ENCODE measurements at places on chromosomes 16 and 17.

DNA sequence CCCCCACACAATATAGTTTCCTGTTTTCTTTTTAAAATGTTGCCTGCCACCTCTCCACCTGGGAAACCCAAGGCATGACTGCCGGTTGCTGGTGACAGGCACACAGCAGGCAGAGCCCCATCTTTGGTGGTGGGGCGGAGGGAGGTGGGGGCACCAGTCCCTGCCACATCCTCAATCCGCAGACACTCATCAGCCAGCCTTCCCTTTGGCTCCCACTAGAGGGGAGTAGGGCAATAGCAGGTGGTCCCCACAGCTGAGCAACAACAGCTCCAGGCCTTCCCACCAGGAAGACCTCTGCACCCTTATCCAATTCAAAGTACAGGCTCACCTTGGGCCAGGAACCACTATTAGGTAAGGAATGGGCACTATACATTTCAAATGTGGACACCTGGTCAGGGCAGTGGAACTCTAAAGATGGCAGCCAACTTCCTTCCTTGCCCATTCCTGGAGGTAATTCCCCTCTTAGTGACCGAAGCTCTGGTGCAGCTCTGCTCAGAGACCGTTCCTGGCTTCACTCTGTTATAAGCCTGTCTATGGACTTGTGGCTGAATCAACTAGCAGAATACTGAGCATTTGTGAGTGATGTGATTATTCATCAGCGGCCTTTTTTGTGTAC, 13.9 kb downstream of the RECQL5 start:
- peak; percentile 69 for DNase-seq

DNA sequence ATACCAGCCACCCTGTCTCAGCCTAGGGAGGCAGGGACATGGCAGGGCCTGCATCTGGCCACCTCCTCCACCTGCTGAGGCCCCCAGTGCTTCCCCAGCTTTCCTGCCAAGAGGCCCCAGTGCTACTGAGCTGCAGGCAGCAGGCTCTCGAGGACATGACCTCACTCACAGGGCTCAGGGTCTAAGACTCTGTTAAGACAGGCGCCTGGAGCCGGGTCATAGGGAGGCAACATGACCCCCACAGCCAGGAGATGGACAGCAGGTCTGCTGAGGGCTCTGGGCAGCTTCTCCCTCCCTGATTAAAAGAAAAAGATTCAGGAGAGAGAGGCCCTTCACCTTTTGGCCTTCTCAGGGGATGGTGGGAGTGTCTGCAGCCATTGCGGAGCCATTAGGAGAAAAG, 23.2 kb upstream of the FASN start:
- DNase-seq = peak; percentile 12

DNA sequence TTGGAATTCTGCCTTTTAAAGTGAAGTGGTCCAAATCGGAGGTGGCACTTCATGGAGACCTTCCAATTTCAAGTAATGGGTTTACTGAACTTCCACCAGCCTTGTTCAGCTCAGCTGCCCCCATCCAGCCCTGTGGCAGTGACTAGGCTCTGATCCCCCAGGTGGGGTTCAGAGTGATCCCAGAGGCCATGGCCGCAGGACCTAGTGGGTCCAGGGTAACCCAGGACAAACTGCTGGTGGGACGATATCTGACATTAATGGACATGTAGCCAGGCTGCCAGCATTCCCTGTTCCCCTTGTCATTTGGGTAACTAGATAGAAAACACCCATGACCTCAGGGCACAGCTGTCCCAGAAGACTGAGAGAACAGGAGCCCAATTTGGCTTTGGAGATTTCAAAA, 209.9 kb downstream of the GSG1L start:
- no peak for DNase-seq

DNA sequence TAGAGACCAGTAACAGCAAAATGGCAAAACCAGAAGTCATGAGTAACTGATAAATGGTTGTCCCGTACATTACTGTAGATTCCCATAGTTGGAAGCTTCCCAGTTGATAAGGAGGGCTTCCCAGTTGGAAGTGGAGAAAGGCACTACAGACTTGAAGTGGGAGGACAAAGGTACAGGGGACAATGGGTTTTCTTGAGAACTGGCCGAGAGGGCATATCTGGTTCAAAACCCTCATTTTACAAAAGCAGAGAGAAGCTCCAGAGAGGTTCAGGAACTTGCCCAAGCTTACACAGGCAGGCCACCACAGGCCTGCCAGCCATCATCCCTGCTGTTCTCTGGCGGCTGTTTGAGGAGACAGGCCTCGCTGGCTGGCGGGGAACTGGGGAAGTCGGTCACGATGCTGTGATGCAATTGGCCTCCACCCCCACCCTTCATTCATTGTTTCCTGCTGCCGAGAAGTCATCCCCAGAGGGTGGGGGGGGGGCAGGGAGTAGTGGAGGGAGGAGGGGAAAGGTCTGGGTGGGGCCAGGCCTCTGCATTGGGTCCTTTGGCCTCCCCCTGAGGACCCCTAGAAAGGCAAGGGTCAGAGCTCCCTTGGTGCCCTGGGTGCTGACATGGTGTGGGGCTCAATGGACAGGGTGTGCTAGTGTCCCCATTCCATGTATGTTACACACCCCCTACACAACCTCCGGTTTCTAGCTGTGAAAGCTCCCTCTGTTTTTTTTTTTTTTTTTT, 3.0 kb downstream of the UBALD2 start:
- DNase-seq = no peak

GRCh38 chr17:61389670-61390478, 9.8 kb upstream of the TBX2 start:
- DNase-seq = peak; percentile 74

- DNase-seq = peak; percentile 2
These were observed 210.4 kb upstream of the ELAC2 start for GRCh38 chr17:13228225-13228624.

DNA sequence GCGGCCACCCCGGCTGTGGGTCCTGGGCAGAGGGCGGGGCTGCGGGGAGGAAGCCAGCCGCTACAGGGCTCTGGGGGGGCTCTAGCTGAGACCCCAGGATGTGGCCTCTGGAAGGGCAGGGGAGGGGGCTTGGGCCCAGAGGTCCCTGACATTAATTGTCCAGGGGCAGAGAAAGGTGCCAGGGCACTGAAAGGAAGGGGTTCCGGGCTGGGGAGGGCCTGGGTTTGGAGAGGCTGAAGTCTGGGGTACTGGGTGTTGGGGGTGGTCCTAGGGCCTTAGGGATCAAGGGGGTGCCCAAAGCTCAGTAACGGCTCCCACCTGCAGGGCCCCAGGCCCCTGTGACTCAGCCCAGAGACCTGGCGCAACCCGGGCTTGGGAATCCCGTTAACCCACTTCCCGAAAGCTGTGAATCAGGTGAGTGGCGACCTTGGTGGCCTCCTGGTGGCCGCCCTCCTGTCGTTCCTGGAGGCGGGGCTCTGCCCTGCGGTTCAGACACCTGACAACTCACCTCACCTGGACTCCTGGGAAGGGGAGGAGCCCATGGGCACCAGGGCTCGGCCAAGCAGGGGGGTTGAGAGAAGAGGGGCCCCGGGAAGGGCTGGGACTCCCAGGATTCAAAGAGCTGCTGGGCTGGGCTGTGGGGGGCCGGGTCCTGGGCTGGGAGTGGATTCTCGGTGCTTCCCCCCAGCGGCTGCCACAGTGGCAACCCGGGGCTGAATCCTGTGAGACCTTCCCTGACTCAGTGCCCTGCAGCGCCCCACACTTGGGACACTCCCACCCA, 465 bp upstream of the PRSS22 start:
- DNase-seq = peak; percentile 16

DNA sequence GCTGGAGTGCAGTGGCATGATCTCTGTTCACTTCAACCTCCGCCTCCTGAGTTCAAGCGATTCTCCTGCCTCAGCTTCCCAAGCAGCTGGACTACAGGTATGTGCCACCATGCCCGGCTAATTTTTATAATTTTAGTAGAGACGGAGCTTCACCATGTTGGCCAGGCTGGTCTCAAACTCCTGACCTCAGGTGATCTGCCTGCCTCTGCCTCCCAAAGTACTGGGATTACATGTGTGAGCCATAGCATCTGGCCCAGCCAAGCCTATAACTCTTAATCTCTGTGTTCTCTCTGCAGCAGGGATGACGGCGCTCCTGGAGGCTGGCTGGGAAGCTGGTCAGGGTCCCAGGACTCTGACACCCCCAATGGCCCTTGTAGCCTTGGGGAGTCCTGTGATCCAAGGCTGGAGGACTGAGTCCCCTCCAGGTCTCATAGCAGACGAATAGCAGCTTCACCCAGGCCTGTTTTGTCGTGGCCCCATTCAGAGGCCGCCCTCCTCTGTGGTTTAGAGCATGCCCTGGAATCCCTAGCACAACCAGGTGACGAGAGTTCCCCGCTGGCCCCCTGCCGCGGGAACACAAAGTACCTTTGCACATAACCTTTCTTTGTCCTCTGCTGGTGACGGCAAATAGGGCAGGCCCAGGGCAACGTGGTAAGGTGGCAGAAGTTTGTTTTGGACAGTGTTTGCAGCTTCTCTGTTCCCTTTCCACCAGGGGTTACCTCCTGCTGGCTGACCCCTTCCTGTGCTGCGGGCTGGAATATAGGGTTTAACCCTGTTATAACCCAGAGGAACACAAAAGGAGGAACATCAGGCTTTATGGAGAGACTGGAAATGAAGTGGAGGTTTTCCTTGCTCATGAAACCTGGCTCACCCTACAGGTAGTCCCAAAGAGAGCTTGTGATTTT, 43.0 kb upstream of the TOB1 start:
- DNase-seq = peak; percentile 80

GRCh38 chr17:76528528-76529223, 8.8 kb downstream of the CYGB start:
- no peak for DNase-seq

- DNase-seq = peak; percentile 56
These were observed 5.6 kb upstream of the PGS1 start for GRCh38 chr17:78372841-78373240.

- no peak for DNase-seq
These were observed 62.7 kb downstream of the HLF start for GRCh38 chr17:55327225-55328088.

DNA sequence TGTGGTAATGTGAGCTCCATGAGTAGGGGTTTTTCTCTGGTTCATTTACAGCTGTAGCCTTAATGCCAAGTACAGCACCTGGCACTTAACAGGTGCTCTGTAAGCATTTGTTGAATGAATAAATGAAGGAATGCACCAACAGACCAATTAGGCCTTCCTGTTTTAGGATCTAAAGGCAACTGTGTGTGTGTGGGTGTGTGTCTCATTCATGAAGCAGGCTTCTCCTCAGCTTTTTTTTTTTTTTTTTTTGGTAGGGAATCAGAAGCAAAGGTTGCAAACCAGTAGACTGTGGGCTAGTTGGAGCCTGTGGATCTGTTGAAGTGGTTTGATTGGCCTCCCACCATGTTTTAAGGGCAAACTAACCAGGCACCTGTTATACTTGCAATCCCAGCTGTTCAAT, 48.1 kb downstream of the HS3ST2 start:
- DNase-seq = no peak

DNA sequence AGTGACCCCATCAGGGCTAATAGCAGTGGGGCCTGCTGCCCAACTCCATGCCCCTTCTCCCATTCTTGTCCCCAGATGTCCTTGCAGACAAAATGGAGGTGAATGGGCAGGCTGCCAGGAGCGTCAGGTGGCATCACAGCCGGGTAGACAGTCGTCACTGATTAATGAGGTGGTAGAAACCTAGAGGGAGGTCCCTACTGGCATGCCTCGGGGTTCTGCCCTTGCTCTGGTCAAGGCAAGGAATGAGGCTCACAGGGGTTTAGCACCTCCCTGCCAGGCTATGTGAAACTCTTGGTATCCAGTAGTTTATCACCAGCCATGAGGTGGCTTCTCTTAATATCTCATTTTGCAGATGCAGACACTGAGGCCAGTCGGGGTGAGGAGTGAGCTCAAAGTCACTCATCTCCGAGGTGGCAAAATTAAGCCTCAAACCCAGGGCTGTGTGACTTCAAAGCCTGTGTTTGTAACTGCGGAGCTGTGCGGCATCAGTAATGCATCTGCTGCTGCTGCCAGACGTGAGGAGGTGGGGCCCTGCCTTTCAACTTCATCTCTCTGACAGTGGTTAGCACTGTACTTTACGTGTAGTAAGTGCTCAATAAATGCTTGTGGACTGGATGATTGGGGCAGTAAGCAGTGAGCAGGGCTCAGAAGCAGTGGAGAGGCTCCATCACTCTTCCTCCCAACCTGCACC, 21.3 kb downstream of the RAI1 start:
- DNase-seq = no peak

- DNase-seq = no peak
These were observed 14.6 kb downstream of the FCSK start for GRCh38 chr16:70468776-70469525.

- DNase-seq = no peak
These were observed 16.4 kb downstream of the USP36 start for GRCh38 chr17:78824240-78824639.

- no peak for DNase-seq
These were observed 91.7 kb downstream of the BCAS3 start for GRCh38 chr17:60769327-60769726.

- DNase-seq = no peak
These were observed 68.6 kb downstream of the SEC14L1 start for GRCh38 chr17:77209330-77209748.

GRCh38 chr17:33682599-33682998, 389.5 kb upstream of the ASIC2 start:
- DNase-seq = no peak

DNA sequence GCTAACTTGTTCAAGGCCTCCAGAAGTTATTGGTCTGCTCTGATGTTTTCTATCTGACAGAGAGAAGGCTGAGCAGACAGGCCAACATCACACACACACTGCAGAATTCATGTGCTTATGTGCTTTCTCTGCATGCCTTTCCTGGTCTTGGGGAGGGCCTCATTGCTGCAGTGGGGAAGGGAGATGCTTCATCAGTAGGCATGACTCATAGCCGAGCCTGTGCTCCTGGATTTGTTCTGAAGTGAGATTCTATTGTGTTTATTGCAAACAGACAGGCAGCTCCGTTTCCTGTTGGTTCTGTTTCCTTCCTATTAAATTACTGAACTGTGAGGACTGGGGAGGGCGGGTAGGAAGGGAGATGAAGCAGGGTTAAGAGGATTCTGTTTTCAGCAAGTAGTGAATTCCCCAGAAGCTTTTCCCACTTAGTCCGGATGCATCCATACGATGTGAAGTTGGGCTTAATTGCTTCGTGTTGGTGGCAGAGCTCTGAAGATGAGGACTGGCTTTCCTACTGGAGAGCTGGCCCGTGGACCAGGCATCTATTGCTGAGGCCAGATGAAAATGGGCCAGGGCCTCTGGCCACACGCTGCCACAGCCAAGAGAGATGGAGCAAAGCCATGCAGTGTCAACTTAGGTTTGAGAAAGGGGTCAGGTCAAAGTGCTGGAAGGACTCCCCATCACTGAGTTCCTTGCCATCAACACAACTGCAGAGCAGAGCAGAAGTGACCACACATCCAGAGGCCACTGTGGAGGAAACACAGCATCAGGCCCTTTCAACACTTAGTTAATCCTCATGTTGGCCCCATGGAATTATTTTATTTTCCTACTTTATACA, 179.3 kb downstream of the UTP18 start:
- peak; percentile 78 for DNase-seq

- DNase-seq = no peak
These were observed 70.3 kb downstream of the CMC2 start for GRCh38 chr16:80936410-80936809.

GRCh38 chr17:78234261-78234865, 2.9 kb downstream of the TMEM235 start:
- no peak for DNase-seq
